KG1 (cell line): ENCODE measurements at places on chromosomes 7 and 10.

DNA sequence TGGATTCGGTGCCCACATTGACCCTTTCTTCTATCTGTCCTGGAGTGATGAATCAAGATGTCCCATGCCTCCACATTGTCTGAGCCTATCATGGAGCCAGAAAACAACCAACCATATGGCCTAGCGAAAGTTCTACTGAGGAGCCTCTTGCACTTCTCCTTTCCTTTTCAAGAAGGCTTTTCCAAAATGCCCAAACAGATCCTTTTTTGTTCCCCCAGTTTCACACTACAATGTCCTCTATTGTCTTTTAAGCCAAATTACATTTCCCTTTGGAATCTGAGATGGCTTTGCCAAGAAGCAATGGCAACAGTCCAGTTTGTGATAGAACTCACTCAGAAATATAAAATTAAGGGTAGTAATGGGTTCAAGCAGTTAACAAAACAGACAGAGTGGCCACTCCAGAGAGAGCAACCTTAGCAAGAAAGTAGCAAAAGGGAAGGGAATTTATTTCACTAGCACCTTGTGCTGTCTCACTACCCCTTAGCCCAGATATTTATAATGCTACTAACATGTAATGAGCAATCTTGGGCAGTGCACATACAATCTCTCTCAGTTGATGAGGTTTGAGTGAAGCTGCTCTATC lies 194.6 kb upstream of the PDE1C start:
- no peak for DNase-seq

DNA sequence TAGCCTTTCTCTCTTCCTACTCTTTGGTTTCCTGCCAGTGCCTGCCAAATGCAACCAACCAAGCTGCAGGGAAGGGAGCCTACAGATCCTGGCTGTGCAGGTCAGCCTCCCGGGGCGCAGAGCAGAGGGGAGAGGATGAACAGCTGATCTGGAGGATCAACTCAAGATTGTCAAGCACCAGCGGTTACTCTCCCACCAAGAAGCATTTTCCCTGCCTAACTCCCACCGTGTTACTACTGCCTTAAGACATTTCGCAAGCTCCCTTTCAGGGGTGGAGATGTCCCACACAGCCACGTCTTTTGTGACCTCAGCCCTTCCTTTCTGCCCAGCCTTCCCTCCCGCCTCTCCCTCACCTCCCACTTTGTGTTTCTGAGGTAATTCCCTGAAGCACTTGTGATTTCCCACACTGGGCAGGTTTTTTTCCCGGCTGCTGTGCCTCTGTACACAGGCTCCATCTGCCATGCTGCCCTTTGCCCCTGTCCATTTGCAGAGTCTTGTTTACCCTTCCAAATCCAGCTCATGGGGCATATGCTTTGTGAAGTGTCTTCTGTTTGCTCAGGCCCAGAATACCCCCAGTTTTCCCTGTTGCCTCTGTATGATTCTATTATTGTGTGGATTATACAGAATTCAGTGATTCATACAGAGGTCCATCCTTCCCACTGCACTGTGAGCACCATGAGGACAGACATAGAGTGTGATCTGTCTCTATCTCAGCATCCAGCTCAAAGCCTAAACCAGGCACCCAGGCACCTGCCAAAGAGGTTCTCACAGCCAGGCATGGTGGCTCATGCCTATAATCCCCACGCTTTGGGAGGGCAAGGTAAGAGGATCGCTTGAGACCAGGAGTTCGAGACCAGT lies 40.9 kb upstream of the PAPSS2 start:
- DNase-seq, result no peak

- no peak for DNase-seq
Measured at GRCh38 chr10:79149662-79150443, 81.1 kb downstream of the ZMIZ1 start.

- no peak for DNase-seq
Measured at GRCh38 chr7:121032645-121033460, 44.3 kb downstream of the CPED1 start.

DNA sequence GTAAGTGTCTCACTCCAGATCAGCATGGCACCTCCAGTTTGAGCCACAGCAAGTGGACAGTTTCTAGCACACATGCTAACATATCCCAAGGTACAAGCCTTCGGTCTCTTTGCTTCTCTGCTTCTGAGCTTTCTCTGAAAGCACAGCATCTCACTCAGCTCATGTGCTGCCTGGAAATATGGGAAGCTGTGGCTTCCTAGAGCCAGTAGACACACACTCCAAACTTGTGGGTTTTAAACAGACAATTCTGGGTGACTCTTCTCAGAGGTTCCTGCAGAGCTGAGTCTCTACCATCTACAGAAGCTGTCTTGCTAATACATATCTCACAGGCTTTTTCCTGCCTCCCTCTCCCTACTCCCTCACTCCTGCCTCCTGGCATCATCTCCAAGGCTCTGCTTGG lies 23.9 kb upstream of the TMEM273 start:
- DNase-seq, result no peak

GRCh38 chr7:79268730-79269129 lies 184.7 kb downstream of the MAGI2 start:
- no peak for DNase-seq

DNA sequence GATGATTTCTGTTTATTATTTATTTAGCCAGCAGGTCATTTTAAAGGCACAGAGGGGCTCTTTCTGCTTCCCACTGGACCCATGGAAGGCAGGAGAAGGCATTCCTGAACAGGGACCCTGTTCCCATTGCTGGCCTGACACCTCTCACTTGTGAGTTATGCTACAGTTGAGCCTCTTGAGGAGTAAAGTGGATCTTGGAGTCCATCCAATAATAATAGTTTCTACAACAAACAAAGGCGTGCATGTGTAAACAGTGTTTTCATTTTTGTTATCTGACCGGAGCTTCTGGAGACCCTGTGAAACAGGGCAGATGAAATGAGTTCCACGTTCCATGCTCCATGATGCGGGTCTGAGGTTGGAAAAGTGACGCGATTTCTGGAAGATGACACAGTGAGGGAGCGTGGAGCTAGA lies 127.3 kb upstream of the HABP2 start:
- DNase-seq, result no peak

DNA sequence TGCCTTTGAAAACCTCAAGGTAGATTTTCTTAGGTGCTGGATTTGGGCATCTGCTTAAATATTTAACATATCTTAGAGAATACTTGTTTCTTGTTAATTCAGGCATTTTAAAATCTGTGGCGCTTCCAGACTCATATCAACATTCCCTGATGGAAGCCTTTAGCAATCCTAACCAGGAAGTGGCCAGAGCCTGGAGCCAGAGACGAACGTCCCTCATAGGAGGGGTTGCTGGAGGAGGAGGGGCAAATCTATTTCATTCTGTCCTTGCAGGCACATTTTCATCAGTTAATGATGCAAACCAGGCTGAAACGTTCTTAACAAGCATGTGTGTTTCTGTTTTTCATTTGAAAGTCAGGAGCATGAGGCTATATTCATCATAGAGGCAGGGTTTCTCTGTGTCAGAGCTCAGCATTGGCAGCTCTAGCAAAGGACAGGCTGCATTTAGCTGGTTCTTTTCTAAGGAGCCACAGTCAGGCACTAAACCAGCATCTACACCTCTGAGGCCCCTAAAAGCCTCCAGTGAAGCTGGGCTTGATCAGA lies 17.8 kb upstream of the IFIT2 start:
- DNase-seq, result no peak

DNA sequence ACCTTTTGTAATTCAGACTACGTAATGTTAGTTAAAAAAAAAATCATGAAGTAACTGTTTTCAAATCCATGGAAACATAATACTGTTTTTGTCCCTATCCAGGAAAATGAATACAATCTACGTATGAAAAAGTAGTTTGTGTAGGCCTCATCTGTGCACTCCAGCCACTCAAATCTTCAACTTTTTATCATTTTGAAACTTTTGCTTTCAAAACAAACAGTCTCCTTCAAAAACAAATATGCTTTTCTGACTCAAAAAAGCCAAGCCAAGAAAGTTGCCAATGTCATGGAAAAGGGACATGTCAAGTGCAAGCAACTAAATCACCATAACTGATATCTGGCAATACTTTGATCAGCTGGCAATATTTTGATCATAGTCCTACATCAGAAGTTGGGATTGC lies 13.1 kb downstream of the THNSL1 start:
- no peak for DNase-seq

DNA sequence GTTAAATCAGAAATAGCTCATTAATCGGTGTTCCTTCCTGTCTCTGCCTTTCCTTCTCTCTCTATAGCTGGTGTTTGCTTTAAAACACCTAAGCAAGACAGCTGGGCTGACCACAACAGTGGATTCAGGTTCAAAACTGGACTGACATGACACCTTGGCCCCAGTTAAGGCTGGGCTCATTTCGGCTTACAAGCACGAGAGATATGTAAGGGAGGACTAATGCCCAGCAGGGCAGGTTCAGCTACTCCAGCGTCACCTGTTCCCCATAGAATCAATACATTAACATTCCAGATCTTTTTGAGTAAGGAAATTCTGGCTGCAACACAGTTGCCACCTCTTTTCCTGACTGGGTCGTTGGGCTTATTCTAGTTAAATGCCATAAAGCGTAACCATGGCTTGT lies 323.0 kb upstream of the AOAH start:
- DNase-seq, result no peak

- DNase-seq, result no peak
Measured at GRCh38 chr7:17787257-17787656, 153.0 kb downstream of the SNX13 start.

GRCh38 chr7:113904521-113904920 lies 14.3 kb downstream of the PPP1R3A start:
- DNase-seq, result no peak

GRCh38 chr7:115864082-115864481 lies 166.5 kb downstream of the TFEC start:
- DNase-seq, result no peak

DNA sequence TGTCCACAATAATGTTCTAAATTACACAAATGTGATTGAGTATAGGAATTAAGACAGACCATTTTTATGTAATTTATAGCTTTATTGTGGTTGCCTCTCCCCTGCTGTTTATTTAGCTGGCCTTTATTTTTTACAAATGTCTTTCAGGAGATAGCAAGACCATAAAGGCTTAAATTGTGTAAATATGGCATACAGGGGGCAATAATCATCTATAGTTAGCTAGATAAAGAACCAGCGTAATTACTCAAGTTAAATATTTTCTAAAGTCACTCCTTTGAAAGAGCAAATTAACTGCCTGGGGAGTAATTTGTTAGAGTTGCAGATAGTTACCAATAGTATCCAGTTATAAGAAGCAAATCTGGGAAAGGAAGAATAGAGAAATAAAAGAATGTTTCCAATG lies at the start of gene MALRD1:
MALRD1 (plus strand) TSS at position 313 of the 400 bp plus-strand sequence. CDS start 138 bp downstream, outside the sequence.
- no peak for DNase-seq

DNA sequence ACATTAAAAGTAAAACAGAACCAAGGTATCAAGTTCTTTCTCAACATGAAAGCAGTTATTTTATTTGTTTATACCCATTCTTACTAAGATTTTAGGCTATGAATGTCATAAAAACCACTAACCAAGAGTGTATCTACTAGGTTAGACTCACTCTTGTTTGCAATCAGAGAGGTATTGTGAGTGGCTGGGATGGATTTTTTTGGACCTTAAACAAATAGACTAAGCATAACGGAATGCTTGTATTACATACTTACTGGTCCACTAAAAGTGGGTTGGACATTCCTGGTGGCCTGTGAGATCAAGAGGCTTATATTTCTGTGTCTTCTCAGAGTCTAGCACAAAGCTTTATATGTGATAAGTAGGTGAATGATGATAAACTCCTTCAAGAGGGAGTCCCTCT lies 32.6 kb upstream of the CBLL1 start:
- no peak for DNase-seq

DNA sequence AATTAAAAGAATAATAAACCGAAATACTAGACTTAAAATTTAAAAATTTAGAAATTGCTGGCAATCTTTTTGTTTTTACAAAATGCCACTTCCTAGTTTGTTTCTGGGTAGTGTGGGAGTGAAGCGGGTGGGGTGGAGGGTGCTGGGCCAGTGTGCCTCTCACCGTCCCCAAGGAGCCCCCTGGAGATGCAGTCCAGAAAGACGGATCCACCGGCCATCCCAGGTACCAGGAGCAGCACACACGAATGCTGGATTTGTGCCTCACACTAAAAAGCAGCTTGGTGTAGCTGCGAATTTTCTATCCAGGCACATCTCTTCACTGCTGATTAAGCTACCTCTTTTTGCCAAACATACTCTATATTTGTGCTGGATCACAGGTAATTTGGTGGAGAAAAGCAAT lies 618.1 kb downstream of the DNAJB6 start:
- no peak for DNase-seq

DNA sequence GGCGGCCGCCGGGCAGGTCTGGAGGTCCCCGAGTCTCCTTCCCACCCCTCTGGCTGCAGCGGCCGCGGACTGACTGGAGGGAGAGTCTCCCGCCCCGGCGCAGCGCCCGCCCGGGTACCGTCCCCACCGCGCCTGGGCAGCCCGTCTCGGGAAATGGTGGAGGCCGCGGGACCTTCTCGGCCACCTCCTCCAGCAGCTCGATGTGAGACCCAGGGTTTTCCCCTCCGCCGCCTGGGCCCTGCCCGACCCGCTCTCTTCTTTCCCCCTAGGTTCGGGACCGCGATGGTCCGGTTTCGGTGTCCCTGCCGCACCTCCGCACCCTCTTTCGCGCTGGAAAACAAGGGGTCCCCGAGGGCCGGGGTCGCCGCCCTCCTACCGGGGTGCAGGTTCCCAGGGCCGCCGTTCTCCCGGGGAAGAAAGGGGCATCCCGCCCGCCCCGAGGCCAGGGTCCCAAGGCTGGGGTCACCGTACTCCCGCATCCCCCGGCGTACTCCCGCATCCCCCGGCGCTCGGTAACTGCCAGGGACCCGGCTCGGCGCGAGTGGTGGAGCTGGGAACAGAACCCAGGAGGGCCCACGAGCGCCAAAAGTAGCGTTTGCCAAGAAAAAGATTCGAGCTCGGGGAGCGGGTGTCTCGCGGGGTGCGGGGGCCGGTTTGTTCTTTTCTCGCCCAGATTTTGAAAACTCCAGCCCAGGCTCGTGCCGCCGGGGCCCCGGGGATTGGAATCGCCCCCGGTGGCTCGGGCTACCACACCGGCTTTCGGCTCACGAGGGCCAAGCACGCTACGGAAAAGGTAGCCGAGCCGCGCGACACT lies 3.4 kb downstream of the TNRC18 start:
- DNase-seq, result no peak

GRCh38 chr7:142908290-142908689 lies 22.7 kb upstream of the TRPV6 start:
- DNase-seq, result no peak

- DNase-seq, result peak; percentile 48
Measured at GRCh38 chr7:100691676-100692577, 2.1 kb downstream of the GIGYF1 start.

DNA sequence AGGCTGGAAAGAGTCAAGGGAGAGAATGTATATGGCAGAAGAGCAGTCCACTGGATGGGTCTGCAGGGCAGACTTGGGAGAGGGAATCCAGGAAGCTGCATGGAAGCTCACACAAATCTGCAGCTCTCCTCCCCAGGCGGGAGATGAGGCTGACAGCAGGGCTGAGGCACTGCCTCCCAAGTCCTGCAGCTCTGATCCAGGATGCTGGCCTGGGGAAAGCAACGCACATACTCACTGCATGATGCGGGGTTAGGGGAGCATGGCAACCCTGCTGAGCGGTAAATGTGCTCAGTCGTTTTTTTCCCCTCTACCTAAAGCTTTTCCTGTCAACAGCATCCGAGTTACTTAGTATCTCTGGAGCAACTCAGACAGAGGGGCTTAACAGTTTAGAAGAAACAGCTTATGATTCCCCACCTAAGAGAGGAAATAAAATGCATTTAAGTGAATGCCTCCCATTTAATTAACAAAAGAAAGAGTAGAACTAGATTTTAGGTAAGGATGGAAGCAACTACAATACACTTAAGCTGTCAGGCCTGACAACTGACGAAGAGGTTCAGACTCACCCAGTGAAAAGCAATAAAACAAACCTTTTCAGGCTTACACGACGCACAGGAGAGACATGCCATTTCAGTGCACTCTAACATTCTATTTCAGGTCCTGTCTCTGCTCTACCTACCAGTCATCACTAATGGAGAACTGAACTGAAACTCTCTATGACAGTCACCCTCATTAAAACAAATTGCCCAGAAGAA lies 37.0 kb downstream of the CHCHD3 start:
- DNase-seq, result no peak
